ENCODE measurements at places on chromosomes 16 and 17.

DNA sequence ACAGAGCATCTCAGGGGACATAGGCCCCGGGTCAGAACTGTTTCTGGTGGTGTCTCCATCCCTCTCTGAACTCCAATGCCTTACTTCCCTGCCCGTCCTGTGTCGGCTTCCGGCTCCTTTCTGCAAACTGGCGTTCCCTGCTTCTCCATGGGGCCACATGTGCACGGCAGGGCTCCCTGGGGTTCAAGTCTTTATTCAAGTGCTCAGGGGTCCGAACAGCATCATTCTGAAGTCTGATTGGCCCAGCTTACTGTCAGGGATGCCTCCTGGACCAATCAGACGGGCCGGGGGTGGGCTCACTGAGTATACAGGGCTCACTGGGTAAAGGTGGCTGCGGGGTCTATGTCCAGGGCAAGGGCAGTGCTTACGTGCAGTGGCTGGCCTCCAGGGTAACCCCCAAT lies 17.1 kb downstream of the C16orf82 start:
- DNase-seq, result no peak

- peak; percentile 72 for DNase-seq
Observed at GRCh38 chr16:106623-107324, 28.7 kb downstream of the MPG start.

DNA sequence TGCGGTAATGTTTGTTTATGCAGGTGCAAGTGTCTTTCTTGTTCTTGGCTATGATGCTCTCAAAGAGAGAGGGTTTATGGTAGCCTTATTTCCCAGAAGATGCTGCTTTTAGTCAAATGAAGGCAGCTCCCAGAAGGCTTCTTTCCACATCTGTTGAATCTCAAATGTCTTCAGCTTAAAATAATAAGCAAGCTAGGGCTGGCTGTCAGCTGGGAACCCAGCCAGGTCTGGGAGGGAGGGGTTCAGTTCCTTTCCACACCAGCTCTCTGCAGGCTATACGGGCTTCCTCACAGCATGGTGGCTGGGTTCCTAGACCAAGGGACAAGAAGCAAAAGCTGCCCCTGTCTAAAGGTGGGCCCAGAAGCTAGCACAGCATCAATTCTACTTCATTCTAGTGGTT lies 47.4 kb upstream of the ATF7IP2 start:
- peak; percentile 4 for DNase-seq

GRCh38 chr17:13323990-13324389 lies 277.7 kb downstream of the HS3ST3A1 start:
- DNase-seq, result no peak

DNA sequence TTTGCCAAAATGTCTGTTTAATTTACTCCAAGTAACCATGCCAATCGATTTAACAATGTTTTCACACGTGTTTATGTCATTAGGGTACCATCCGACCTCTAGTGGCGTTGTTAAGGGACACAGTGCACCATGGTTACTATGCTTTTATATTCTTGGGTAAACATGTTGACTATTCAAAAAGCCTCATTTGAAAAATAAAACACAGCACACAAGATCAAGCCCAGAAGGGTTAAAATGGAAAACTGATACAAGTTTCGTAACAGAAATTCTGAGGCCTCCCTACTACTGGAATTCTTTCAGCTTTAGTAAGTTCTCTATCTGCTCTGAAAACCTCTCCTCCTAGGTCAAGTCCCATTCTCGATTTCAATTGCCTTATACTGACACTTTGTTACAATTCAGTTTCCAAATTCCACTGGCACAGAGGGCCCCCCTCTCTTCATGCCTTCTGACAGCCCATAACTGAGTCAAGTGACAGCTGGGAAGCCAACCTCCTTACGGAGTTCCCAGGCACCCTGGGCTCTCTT lies 2.1 kb downstream of the CFAP20 start:
- DNase-seq, result peak; percentile 57

DNA sequence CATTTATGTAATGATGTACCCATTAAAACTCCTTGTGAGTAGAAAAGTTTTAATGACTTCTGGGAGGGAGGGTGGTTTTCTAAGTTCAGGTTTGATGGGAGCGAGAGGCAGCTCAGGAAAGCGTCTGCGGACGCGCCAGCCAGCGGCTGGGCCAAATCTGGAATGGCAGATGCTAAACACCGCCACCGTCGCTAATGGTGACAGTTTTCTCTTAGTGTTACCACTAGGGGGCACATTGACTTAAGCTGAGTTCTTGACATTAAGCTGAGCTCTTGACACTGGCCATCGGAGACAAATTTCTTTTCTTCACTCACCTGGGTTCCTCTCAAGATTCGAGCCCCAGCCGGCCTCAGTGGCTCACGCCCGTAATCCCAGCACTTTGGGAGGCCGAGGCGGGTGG lies 6.7 kb downstream of the TRPV1 start:
- peak; percentile 27 for DNase-seq

GRCh38 chr16:47110939-47111338 lies 32.8 kb downstream of the NETO2 start:
- no peak for DNase-seq

- no peak for DNase-seq
Observed at GRCh38 chr17:64061178-64061898, 40.9 kb upstream of the ICAM2 start.

DNA sequence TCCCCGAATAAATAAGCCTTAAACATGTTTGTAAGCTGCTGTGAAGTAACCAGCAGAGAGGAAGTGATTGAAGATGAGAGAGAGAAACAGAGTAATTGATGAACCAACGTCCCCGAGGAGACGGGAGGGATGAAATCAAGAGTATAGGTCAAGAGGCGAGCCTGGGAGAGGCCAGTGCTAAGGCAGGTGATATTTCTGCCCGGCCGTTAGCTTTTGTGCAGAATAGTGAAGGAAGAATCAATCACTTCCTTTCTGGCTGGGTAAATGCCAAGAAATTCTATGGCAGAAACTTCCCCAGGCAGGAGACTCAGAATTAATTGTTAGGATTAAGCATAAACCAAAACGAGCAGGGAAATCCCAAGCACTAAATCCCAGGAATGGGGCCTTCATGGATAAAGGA lies 273.8 kb downstream of the CDH13 start:
- DNase-seq, result peak; percentile 38

DNA sequence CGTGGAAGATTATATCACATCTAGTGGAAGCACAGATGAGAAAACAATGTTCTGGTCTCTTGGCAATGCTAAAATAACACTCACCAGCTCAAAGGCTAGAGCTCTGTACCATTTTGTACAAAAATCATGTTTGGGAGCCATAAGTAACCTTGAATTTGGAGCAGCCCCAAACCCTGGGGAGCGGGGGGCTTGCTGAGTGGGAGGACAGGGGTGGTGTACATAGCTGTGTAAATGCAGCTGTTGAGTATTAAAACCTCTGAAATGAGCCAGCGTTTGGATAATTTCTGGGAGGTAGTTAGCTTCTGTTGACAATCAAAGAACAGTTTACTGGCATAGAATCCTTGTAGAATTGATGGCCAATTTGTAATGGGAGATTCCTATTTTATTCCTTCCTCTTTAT lies 4.3 kb downstream of the MYH8 start:
- DNase-seq, result peak; percentile 29

- no peak for DNase-seq
Observed at GRCh38 chr17:16981928-16982327, 10.0 kb upstream of the TNFRSF13B start.

- DNase-seq, result no peak
Observed at GRCh38 chr17:71378741-71379140, 742.1 kb upstream of the SOX9 start.

DNA sequence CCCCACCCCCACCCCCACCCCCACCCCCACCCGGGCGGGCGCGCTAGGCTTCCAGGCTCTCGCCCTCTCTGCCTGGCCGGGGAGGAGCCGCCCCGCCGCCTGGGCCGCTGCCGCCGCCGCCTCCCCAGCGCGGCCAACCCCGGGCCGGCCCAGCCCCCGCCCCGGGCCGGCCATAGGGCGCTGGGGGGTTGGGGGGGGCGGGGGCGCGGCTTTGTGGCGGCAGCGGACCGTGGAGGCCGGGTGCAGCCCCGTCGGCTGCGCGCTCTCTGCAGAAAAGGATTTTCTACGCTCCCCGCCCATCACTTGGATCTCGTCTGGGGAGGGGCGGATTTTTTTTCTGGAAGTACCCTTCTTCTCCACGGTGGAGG lies 230.9 kb downstream of the MRTFB start:
- DNase-seq, result peak; percentile 36

- DNase-seq, result peak; percentile 60
Observed at GRCh38 chr16:85615014-85615851, 2.1 kb downstream of the GSE1 start.

GRCh38 chr17:57245786-57246185 lies 10.5 kb upstream of the MSI2 start:
- DNase-seq, result no peak

GRCh38 chr17:48871551-48872351 lies 20.8 kb upstream of the ATP5MC1 start:
- DNase-seq, result peak; percentile 25

DNA sequence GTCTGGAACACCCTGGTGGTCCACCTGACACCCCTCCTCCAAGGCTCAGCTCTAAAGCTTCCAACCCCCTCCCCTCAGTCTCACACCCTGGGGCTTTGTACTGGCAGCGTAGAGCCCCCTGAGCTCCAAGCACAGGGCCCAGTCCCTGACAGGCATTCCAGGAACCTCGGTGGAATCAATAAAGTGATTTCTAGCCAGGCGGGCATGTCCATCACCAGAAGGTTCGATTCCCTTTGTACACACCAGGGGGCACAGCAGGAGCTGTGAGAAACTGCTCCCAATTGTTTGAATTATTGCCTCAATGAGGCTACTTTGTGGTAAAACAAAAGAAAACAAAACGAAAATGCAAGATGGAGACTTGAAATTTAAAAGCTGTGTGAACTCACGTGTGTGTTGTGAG lies 51.8 kb downstream of the SMPD3 start:
- peak; percentile 38 for DNase-seq

DNA sequence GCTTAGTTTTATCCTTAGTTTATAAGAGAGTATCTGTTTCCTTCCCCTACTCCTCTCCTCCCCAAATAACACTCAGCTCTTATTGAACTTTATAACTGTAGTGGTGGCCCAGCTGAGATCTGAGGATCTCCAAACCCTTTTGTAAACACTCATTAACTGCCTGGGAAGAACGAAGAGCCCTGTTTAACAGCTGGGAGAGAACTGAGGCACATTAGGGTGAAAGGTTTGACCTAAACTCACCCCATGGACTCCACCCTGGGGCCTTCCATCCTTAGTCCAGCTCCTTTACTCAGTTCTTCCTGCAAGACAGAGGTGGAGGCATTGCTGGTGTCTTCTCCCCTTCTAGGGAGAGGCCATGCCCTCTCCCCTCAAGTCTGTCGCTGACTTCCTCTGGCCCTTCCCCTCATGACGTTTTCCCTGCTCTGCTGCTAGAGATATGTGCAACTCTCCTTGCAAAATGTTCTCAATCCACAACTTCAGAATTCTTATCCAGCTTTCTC lies 1.2 kb upstream of the RARA start:
- peak; percentile 89 for DNase-seq

DNA sequence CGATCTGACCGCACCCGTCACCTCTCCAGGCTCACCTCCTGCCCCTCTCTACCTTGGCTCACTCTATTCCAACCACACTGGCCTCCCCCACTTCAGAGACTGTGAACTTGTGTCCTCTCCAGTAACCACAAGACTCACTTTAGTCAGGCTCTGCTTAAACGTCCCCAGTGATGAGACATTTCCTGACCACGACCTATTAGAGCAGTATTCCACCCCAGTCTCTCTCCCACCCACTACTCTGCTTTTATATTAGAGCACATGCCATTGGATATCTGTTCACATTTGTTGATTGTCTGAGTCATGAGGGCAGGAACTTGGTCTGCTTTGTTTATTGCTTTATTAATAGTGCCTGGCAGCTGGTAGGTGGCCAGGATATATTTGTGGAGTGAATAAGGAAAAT lies 20.1 kb downstream of the COX11 start:
- DNase-seq, result no peak

DNA sequence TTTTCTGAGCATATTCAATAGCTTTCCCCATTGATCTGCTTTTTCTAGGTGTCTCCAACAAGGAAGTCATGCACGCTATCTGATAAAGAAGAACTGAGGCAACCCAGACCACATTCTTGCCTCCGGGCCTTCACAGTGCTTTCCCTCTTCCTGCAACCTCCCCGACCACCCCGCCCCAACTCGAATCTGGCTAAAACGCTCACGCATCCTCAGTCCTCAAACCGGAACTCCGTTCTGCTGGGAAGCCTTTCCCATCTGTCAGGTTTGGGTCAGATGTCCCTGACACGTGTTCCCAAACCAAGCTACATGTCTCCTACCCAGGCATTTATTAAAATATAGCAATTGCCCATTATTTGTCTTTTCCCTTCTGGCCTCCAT lies 112.7 kb downstream of the VPS53 start:
- no peak for DNase-seq

DNA sequence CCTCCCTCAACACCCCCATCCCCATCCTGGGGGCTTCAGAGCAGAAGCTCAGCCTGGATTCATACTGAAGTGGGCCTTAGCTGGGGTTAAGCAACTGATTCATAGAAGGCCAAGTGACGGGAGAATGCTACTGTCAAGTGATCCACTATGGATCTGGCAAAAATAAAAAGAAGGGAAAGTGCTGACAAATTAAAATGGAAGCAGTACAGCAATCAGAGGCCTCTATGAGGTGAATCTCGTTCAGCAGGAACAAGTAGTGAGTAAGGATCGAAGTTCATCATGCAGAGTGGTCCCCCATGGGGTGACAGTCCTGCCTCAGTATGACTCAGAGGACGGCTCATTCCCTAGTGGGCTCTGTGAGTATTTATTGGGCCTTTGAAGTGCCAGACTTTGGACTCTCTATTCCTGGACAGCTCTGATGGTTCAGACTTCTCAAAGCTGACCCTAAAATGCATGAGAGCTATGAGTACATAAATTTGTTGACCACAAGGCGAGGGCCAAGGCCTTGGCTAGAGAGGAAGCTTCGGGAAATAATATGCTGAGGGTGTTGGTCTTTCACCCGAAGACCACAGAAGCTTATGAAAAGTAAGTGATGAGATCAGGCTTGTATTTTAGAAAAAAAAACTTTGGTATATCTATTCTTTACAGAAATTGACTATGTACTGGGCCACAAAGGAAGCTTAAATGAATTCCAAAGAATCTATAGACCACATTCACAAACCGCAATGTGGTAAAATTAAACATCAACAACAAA lies 5.3 kb upstream of the NSMCE1 start:
- DNase-seq, result no peak

All from lung (tissue), 17 donors.